ENCODE measurements at places on chromosomes 1 and 21.

DNA sequence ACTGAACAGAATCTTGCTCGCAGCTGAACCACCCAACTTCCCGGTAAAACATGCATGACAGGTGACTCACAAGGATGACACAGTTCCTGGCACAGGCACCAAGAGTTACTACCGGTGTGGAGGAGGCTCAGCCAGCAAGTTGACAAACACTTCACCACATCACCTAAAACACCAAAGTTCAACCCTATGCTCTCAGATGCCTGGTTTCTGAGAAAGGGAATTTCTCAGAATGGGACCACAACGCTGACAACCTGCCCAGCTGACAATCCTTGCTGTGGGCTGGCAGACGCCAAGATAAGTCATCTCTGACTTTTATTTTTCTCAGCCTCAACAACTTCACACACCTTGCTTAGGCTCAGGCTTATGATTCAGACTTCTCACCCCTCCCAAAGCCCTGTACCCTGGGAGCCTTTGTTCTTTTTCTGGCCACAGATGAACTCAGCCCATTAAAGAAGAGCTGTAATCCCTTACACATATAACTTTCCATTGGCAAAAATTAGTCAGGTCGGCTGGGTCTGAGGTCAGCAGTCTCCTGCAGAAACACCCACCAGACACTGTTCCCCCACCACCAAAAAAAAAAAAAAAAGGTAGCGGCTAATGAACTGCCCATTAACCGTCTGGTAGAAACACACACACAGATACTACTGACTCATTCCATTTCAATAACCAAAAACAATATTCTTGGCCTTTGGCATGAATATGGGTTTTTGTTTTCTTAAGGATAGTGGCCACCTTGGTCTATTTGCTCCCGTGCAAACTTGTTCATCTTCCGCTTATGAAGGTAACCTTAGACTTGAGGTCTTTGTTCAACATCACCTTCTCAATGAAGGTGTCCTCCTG lies 10.8 kb upstream of the TIAM1 start:
- no peak for DNase-seq

DNA sequence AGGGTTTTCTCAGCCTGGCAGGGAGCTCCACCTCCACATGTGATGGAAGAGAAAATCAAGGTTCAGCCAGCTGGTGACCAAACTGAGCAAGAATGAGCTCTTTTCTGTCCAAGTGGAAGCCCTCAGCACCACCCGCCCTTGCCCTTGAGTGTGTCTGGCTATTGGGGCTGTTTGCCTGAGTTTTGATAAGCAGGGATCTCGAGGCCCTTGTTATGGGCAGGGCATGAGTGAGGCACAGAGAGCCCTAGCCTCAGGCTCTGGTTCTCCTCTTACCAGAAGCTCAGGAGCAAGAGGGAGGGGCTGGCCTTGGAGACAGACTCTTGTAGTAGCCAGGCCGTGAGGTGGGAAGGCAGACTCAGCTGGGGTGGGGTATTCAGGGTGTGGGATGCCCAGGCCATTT lies 37.5 kb upstream of the ARF1 start:
- DNase-seq = no peak

DNA sequence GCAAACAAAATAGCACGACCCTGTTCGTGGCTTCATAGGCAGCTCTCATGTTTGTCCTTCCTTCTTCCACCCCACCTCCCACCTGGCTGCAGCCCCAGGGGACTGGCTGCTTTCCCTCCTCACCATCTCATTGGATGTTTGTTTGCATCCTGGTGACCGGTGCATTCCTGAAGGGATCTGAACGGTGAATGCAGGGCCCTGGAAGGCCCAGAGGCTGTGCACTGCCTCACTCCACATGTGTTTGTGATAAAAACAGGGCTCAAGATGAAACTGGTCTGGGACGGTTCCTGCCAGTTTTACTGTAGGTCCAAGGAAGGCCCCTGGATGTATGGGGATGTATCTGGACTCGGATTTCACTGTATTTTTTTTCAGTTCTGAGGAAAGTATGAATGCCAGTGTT lies 42.8 kb downstream of the CNN3 start:
- no peak for DNase-seq

DNA sequence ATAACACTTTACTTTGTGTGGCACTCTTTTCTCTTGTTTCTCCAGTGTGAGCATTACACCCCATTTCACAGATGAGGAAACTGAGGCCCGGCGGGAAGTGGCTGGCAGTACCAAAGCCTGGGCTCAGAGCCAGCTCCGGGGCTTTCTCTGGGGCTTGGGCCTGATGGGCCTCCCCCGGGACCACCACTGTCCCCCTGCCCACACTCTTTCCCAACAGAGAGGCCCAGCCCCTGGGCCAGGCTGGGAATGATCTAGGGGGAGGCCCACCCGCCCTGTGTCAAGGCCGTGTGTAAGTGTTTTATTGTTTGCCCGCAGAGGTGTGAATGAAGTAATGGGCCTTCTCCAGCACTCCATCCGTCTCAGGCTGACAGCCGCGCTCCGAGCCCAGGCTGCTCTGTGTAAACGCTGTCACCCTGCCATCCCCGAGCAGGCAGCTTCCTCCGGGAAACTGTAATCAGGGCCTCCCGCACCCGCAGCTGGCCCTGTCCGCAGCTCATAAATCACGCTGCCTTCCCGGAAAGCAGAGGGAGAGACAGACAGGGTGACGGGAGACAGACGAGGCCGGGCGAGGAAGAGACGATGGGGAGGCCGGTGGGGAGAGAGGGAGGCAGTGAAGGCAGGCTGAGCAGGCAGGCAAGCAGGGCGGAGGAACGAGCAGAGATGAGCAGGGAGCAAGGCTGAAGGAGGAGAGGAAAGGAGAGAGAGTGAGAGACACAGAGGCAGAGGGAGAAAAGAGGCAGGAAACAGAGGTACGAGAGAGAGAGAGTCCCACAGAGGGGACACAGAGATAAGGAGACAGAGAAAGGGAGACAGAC lies 109.7 kb upstream of the ZBTB40 start:
- no peak for DNase-seq

- DNase-seq = no peak
Observed at GRCh38 chr1:222266223-222267196, 281.4 kb downstream of the HHIPL2 start.

GRCh38 chr1:112527266-112528010 lies 18.7 kb downstream of the WNT2B start:
- no peak for DNase-seq

- no peak for DNase-seq
Observed at GRCh38 chr1:30847358-30847972, 61.1 kb downstream of the SDC3 start.

GRCh38 chr21:41593760-41594138 lies 85.8 kb upstream of the TMPRSS2 start:
- DNase-seq = no peak

GRCh38 chr1:174428739-174429138 lies 19.0 kb upstream of the GPR52 start:
- no peak for DNase-seq

GRCh38 chr1:15826810-15827507 lies 19.5 kb upstream of the UQCRHL start:
- DNase-seq = no peak

DNA sequence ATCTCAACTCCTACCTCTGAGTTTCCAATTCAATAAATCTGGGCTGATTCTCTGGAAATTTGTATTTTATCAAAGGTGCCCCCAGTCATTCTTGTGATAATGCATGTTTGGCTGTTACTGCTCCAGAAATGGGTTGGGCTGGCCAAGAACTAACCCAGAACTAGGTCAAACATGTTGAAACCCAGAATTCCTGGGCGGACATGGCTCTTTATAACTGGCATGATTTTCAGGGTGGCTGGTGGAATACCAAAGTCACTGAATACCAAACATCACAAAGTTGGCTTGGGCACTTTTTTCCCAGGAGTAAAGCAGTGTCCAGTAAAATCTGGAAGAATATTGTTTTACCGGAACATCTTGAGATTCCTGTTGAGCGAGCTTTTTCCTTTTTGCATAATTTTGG lies 89.4 kb upstream of the S1PR1 start:
- DNase-seq = no peak

GRCh38 chr1:6077919-6078318 lies 32.2 kb downstream of the KCNAB2 start:
- no peak for DNase-seq

GRCh38 chr1:76425201-76426145 lies 350.9 kb downstream of the ST6GALNAC3 start:
- DNase-seq = no peak

- DNase-seq = no peak
Observed at GRCh38 chr1:216807696-216808095, 84.5 kb upstream of the ESRRG start.

- DNase-seq = no peak
Observed at GRCh38 chr1:178690496-178690895, 34.5 kb upstream of the RALGPS2 start.

- DNase-seq = no peak
Observed at GRCh38 chr1:90821788-90822359, 104.8 kb upstream of the BARHL2 start.

DNA sequence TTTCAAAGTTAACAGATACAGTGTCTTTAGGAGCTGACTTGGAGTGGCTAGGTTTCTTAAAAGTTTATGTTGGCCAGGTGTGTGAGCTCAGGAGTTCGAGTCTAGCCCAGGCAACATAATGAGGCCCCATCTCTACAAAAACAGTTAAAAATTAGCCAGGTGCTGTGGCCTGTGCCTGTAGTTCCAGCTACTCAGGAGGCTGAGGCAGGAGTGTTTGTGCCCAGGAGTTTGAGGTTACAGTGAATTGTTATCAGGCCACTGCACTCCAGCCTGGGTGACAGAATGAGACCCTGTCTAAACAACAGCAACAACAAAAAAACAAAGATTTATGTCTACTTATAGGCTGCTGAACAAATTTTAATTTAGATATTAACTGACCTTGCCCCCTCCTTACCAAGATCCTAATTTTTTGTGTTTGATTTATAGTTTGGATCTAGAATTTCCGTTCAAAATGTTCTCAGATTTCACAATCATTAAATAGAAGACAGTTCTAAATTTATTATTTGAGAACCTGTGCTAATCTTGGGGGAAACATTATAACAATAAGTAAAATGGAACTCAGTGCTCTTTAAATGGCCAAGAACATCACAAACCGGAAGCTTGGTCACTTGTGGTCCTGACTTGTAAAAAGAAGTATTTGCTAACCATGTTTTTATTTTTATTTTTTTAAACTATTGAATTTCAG lies 67.8 kb downstream of the POU2F1 start:
- DNase-seq = no peak

GRCh38 chr1:19981507-19982312 lies 2.3 kb upstream of the PLA2G2A start:
- DNase-seq = no peak

Data from D721Med (cell line).